ENCODE measurements at places on chromosomes 7 and 10. TPM values are rescaled to one million over a fixed set of nuclear protein-coding genes. Genes with fewer than 3 reads are reported as not detected.

DNA sequence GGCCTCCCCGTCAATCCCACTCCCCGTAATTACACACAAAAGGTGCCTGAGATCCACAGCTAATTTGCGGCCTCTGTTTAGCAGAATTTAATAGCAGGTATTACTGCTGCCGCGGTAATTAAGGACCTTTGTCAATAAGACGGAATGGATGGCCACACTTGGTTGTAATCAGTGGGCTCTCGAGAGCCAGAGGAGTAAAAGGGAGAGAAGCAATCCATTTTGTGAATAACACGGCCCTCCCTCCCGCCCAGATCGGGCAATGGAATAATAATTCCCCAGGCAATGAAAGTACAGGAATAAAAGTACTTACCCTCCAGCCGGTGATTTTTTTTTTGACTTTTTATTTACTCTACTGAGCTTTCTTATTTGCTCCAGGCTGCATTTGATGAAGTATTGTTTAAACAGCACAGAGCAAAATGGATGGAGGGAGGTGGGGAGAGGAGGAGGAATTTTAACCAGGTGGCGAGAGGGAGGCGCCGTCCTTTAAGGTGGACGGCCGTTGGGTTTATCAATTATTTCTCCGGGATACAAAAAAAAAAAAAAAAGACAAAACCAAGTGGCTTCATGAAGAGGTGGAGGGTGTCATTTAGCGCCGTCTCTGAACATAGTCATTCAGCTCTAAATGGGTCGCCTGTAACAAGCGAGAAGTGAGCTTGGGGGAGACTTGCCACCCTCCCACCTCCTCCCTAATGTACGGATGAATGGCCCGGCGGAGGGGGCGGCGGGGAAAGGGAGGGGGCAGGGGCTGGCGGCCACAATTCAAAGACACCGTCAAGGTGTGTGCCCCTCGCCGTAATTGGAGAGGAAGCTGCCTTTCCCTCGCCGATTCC, 120.3 kb downstream of the BUB3 start:
- H3K27ac ChIP-seq: no peak overlapping the region
- no peak overlapping the region for H3K4me3 ChIP-seq
- H3K4me1 ChIP-seq: no peaks in the 10 kb centered on the region
- H3K27me3 ChIP-seq: peaks cover 24% of the 10 kb centered on the region
- DNase-seq: no peak
- no peaks in the 10 kb centered on the region for H3K36me3 ChIP-seq

RHBDD2 gene
- total RNA-seq: 19.1 TPM

GRCh38 chr10:59672150-59672875, 37.3 kb downstream of the SLC16A9 start:
- H3K4me3 ChIP-seq: no peak overlapping the region
- H3K4me1 ChIP-seq: no peaks in the 10 kb centered on the region
- no peaks in the 10 kb centered on the region for H3K36me3 ChIP-seq

DNA sequence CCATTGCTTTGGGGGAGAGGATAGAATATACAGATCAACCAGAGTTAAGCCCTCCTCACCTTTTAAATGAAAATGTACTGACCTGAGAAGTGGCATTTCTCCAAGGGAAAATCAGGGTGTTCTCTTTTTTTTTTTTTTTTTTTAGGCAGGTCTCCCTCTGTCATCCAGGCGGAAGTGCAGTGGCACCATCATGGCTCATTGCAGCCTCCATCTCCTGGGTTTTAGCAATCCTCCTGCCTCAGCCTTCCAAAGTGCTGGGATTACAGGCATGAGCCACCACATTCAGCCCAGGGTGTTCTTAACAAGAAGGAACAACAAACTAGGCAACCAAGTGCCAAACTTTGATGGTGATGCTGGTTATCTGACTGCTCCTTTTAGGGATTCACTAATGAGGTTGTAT, 111.0 kb downstream of the SVOPL start:
- H3K27ac ChIP-seq: no peak overlapping the region
- no peak for DNase-seq
- no peak overlapping the region for H3K4me3 ChIP-seq
- peaks cover 21% of the 10 kb centered on the region for H3K36me3 ChIP-seq

DNA sequence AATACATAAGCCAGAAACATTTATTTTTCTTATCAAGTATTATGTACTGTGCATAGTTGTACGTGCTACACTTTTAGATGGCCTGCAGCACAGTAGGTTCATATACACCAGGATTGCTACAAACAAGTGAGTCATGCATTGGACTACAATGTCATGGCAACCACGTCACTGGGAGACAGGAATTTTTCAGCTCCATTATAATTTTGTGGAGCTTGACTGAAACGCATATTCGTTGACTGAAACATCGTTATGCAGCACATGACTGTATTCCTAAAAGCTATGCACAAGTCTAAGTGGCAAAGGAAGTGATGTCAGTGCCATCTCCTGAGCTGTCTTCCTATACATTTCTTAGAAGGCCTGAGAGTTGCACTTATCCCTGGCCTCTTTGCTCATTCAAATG, 871.8 kb downstream of the IPMK start:
- no peak overlapping the region for H3K4me3 ChIP-seq
- no peak overlapping the region for H3K27ac ChIP-seq
- H3K27me3 ChIP-seq: no peaks in the 10 kb centered on the region
- no peaks in the 10 kb centered on the region for H3K4me1 ChIP-seq

DNA sequence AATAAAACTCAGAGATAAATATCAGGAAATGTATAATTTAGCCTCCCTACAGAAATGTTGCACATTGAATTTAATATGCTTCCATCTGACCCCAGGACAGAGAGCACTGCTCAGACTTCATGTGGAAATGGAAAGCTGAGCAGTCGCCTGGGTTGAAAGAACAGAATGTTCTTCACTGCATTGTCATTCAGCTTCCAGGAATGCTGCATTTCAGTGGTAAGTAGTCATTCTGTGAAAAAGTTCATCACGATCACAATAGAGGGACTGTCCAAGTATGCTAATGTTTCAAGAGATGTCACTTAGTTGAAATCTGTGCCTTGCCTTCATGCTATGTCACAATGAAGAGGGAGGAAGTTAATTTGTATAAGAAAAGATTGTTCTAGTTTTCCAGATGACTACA, 147.3 kb downstream of the NRCAM start:
- H3K4me3 ChIP-seq: no peak overlapping the region
- no peaks in the 10 kb centered on the region for H3K27me3 ChIP-seq
- no peak overlapping the region for H3K27ac ChIP-seq
- no peak for DNase-seq

DNA sequence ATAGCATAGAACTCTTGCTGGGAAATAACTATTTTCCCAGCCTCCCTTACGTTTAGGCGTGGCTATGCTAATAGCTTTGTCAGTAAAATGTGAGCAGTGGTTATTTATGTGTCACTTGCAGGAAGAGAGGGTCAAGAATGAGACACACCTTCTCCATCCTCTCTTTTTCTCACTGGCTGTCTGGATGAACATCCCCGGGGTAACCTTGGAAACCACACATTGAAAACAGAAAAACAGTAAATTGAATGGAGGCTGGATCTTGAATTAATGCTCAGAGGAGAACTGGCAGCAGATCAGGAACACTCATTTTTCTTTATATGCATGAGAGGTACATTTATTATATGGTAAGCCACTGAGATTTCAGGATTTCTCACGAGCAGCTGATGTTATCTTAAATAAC, 127.6 kb downstream of the DNAJB9 start:
- H3K27ac ChIP-seq: no peak overlapping the region
- no peak for DNase-seq
- no peaks in the 10 kb centered on the region for H3K27me3 ChIP-seq
- H3K4me3 ChIP-seq: no peak overlapping the region
- no peaks in the 10 kb centered on the region for H3K4me1 ChIP-seq
- no peaks in the 10 kb centered on the region for H3K36me3 ChIP-seq

GRCh38 chr7:47651355-47652317, 69.7 kb upstream of the TNS3 start:
- peaks cover 12% of the 10 kb centered on the region for H3K4me1 ChIP-seq
- H3K27ac ChIP-seq: peak overlapping the region; percentile 34
- H3K36me3 ChIP-seq: no peaks in the 10 kb centered on the region

- H3K4me1 ChIP-seq: peaks cover 17% of the 10 kb centered on the region
- no peaks in the 10 kb centered on the region for H3K27me3 ChIP-seq
- no peak overlapping the region for H3K4me3 ChIP-seq
- H3K27ac ChIP-seq: peak overlapping the region; percentile 51
- DNase-seq: no peak
Observed at GRCh38 chr10:114346176-114347031, 57.9 kb downstream of the AFAP1L2 start.

GRCh38 chr7:70679661-70680060, 452.3 kb upstream of the GALNT17 start:
- H3K4me3 ChIP-seq: no peak overlapping the region
- no peaks in the 10 kb centered on the region for H3K4me1 ChIP-seq
- DNase-seq: no peak
- no peaks in the 10 kb centered on the region for H3K27me3 ChIP-seq
- H3K27ac ChIP-seq: no peak overlapping the region

GRCh38 chr10:86753051-86753450, 3.4 kb upstream of the BMPR1A start:
- H3K27me3 ChIP-seq: no peaks in the 10 kb centered on the region
- DNase-seq: no peak
- H3K4me3 ChIP-seq: no peak overlapping the region
- peaks cover 38% of the 10 kb centered on the region for H3K4me1 ChIP-seq

DNA sequence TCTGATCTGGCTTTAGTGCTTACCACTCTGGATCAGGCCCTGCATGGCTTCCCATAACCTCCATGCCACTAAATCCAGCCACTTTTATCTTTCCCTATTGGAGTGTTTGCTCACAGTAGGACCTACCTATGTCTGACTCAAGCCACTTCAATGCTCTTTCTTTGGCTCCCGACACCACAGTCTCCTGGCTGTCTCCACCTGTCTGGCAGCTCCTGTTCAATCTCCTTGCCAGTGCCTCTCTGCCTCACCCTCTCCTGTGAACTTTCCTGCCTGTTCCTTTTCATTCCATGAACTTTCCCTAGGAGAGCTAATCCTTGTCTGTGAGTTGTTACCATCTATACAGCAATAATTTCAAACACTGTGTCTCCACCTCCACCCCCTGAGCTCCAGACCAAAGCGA, 82.6 kb upstream of the UCN3 start:
- H3K4me1 ChIP-seq: no peaks in the 10 kb centered on the region
- no peaks in the 10 kb centered on the region for H3K27me3 ChIP-seq
- H3K27ac ChIP-seq: no peak overlapping the region
- H3K36me3 ChIP-seq: no peaks in the 10 kb centered on the region
- DNase-seq: peak; percentile 66

GRCh38 chr7:1030444-1031070, 13.8 kb upstream of the GPR146 start:
- H3K27ac ChIP-seq: no peak overlapping the region
- no peak for DNase-seq
- peaks cover 38% of the 10 kb centered on the region for H3K4me1 ChIP-seq
- no peak overlapping the region for H3K4me3 ChIP-seq
- H3K36me3 ChIP-seq: peaks cover 10% of the 10 kb centered on the region
- no peaks in the 10 kb centered on the region for H3K27me3 ChIP-seq

PDE6C gene
- total RNA-seq: not detected

GRCh38 chr7:106566196-106566595, 94.8 kb downstream of the CCDC71L start:
- no peaks in the 10 kb centered on the region for H3K27me3 ChIP-seq
- peaks cover 18% of the 10 kb centered on the region for H3K4me1 ChIP-seq
- no peaks in the 10 kb centered on the region for H3K36me3 ChIP-seq
- DNase-seq: peak; percentile 68

- H3K4me3 ChIP-seq: no peak overlapping the region
- no peaks in the 10 kb centered on the region for H3K4me1 ChIP-seq
- no peak for DNase-seq
- no peaks in the 10 kb centered on the region for H3K27me3 ChIP-seq
Observed at GRCh38 chr10:67476201-67476600, 219.8 kb downstream of the CTNNA3 start.

GRCh38 chr10:7027913-7028808, 382.7 kb downstream of the SFMBT2 start:
- no peaks in the 10 kb centered on the region for H3K4me1 ChIP-seq
- no peak overlapping the region for H3K4me3 ChIP-seq
- no peak for DNase-seq

DNA sequence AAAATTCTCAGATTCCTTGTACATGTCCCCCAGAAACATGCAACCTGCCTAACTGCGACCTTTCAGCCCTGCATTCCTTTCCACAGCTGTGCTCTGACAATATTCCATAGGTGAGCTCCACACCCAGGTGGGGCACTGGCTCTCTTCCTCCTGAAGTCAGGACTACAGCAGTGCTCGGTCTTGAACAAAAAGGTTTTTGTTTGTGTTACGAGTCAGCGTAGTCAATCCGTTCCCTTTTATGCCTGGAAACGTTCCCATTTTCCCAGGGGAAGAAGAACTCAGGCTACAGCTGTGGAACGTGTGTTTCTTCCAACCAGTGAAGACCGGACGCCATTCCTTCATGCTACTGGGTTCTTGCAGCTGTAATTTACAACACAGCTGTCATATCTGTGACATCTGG, 52.4 kb upstream of the PFKP start:
- DNase-seq: no peak
- H3K27me3 ChIP-seq: peaks cover 22% of the 10 kb centered on the region
- no peaks in the 10 kb centered on the region for H3K36me3 ChIP-seq
- no peak overlapping the region for H3K27ac ChIP-seq
- H3K4me1 ChIP-seq: peaks cover 4% of the 10 kb centered on the region
- no peak overlapping the region for H3K4me3 ChIP-seq

GRCh38 chr7:29843093-29843492, 36.8 kb downstream of the WIPF3 start:
- no peaks in the 10 kb centered on the region for H3K27me3 ChIP-seq
- H3K27ac ChIP-seq: no peak overlapping the region
- no peaks in the 10 kb centered on the region for H3K36me3 ChIP-seq
- no peak overlapping the region for H3K4me3 ChIP-seq
- DNase-seq: peak; percentile 50
- H3K4me1 ChIP-seq: peaks cover 8% of the 10 kb centered on the region

ZWINT gene
- total RNA-seq: 2.1 TPM

DNA sequence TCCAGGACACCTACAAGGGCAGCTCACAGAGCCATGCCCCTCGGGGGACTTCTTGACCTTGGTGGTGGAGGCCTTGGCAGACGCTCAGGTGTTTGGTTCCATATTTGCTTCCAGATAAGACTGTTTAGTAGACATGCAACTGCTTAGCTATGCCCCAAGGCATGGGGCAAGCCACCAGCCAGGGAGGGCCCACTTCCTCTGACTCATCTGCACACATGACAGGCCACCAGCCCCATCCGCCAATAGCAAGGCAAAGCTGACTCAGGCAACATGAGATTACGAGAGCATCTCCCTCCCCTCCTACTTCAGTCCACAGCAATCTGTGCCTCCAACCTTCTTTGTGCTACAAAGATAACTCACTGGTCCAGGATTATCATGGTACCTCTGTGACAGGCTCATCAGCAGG, 54.9 kb downstream of the KCNMA1 start:
- H3K36me3 ChIP-seq: no peaks in the 10 kb centered on the region
- H3K4me1 ChIP-seq: peaks cover 61% of the 10 kb centered on the region
- H3K27ac ChIP-seq: no peak overlapping the region
- DNase-seq: no peak

DNA sequence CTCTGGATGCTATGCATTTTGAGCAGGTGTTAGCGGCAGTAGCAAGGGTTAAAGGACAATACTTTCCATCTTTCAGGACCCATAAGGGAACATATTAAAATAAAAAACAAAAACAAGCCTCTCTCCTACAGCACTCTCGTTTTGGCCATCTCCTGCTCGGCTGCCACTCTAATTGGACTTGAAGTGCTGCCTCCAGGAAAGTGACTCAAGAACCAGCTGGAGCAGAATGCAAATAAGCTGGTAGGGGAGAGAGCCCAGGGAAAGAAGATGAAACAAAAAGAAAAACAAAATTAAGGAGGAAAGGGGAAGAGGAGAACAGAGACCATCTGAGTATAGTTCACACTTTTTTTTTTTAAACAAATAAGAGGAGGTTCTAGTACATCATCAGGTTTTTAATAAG, 65.6 kb downstream of the HBP1 start:
- no peaks in the 10 kb centered on the region for H3K27me3 ChIP-seq
- DNase-seq: no peak
- no peaks in the 10 kb centered on the region for H3K4me1 ChIP-seq
- peaks cover 7% of the 10 kb centered on the region for H3K36me3 ChIP-seq
- H3K4me3 ChIP-seq: no peak overlapping the region
- H3K27ac ChIP-seq: no peak overlapping the region

Measured in esophagus muscularis mucosa (tissue), 4 donors.